ENCODE measurements at places on chromosomes 7 and 10.
A peak's percentile ranks its signal among the peaks of the same experiment; 100 is the strongest.

- peak; percentile 5 for DNase-seq
These were observed 22.8 kb downstream of the RGR start for GRCh38 chr10:84267503-84268126.

DNA sequence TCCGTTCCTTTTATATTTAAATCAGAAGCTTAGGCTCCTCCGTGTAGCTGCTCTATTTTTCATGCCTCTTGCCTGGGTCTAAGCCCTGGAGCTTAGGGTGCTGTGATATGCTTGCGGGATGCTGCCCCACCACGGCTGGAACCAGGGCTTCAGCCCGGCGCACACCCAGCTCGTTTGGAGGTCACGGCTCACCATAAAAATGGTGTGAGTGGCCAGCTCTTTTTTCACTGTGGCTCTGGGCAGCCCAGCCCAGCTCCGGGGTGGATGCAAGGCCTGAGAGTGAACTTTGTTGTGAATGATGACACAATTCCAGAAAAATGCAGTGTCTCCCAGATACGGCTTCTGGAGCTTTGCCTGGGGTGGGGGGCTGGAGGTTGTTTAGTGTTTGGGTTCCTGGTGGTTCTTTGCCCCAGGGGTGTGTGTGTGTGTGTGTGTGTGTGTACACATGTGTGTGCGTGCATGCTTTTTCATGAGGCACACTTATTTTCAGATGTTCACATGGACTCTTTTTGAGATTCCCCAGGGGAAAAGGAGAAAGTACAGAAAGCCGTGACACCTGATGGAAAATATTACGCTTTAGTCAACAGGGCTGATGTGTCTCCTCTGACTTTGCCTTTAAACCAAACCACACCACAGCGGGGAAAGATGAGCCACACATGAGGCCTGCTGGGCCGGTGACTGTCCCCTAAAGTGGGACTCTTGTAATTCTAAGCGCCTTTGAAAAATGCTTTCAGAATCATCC is 46.2 kb downstream of the GRK5 start:
- peak; percentile 76 for DNase-seq

- DNase-seq: no peak
These were observed 12.4 kb downstream of the KLF6 start for GRCh38 chr10:3772361-3773171.

DNA sequence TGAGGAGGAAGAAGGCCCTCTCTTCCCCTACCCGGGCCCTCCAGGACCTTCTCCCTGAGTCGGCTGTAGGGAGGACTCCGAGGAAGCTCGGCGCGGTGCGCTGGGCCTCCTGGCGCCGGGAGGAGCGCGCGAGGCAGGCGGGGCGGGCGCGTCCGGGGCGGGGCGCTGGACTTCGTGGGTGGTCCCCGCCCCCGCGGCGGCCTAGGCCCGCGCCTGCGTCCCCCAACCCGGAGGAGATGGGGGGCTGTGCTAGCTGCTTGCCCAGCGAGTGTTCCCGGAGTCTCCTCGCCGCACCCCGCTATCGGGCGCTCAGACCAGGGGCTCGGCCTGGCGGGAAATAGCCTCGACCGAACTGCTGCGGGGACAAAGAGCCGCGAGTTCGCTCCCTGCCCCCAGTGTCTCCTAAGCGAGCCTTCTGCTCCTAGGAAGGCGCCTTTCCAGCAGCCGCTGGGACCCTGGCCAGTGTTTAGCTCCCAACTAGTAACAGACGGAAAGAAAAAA is 19.2 kb upstream of the SMO start:
- DNase-seq: no peak

GRCh38 chr10:116201011-116201410 is 72.0 kb downstream of the GFRA1 start:
- peak; percentile 84 for DNase-seq

GRCh38 chr7:152902870-152903860 is 143.6 kb downstream of the ACTR3B start:
- DNase-seq: no peak

DNA sequence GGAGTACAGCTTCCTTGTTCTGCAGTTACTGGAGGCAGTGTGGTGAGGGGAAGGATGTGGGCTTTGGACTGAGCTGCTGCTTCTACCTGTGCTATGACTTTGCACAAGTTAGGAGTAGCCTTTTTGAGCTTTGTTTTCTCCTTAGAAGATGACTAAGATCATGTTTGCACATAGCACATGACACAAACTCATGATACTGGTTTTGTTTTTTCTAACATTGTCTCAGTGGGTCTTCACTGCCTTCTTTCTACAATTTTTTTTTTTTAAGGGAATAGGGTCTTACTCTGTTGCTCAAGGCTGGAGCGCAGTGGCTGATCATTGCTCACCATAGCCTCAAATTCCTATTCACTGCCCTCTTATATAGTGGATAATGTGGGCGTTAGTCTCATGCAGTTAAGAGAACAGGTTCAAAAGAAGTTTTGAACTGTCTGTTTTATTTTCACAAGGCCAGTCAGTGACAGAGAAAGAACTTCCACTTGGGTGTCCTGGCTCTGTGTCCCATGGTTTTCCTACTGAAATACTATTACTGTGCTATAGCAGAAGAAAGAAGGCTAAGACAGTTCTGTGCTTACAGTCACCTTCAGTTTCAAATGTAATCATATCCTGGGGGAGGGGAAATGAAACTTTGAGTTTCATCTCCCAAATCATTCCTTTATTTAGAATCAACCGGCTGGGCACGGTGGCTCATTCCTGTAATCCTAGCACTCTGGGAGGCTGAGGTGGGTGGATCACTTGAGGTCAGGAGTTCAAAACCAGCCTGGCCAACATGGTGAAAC is 72.0 kb downstream of the KAT6B start:
- no peak for DNase-seq

GRCh38 chr7:133688483-133689239 is 435.8 kb downstream of the EXOC4 start:
- DNase-seq: peak; percentile 42

DNA sequence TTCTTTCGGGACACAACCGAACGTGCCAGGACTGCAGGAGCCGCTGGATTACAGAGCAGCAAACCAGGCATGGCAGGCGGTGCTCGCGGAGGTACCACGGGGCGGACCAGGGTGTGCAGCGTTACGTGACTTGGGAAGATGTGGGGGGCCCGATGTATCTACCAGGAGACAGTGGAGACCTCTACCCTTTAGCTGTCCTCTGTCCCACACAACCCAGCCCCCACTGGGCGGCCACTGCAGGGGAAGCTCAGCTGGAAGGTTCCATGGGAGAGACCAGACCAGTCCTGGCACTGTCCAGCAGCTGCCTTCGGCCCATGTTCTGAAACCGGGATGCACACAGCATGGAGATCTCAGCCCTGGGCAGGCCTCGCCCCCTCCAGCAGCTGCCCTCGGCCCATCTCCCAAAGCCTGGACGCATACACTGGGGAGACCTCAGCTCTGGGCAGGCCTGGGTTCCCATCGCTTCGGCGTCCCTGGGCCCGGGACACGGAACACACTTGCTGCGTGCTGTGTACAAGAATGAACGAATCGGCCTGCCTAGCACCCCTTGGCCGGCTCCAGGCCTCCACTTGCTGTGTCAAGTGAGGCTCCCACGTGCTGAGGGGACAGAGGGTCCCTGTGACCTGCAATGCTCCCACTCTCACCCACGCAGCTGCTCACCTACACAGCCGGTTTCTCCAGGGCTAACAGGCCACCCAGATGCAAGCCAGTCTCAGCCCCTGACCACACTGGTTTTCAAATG is 177.4 kb downstream of the ELFN1 start:
- DNase-seq: no peak

GRCh38 chr10:3265088-3265487 is 92.5 kb upstream of the PITRM1 start:
- DNase-seq: peak; percentile 36

GRCh38 chr10:21479570-21480315 is 45.7 kb downstream of the SKIDA1 start:
- DNase-seq: no peak

GRCh38 chr7:29309041-29309854 is 114.7 kb downstream of the CHN2 start:
- DNase-seq: no peak

DNA sequence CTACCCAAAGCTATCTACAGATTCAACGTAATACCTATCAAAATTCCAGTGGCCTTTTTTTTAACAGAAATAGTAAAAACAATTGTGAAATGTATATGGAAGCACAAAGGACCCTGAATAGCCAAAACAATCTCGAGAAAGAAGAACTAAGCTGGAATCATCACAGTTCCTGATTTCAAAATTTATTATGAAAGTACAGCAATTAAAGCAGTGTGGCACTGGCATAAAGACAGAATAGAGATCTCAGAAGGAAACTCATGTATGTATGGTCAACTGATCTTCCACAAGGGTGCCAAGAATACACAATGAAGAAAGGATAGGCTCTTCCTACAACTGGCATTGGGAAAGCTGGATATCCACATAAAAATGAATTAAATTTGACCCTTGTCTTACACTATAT is 23.2 kb downstream of the PNLIPRP3 start:
- no peak for DNase-seq

GRCh38 chr10:63573068-63573697 is 52.0 kb downstream of the REEP3 start:
- DNase-seq: no peak

DNA sequence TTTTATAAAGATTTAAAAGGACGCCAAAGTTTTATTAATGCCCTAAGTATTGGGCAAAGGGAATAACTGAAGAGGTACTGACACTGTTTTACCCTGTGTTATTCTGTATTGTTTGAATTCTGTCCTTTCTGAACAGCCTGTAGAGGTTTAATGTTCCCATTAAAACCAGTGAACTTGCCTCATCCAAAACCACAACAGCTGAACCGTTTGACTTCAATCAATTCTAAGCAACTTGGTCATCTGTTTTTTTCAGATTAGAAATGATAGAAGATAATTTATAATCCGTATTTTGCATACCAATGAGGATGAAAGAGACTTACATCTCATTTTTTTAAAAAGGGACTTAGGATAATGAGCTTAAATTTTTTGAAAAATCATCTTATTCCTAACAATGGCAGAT is 40.4 kb downstream of the HACD1 start:
- no peak for DNase-seq

All from kidney glomerular epithelial cell (primary cell).